ENCODE measurements at places on chromosomes 7 and 10.

GRCh38 chr7:77284616-77285015 is 85.0 kb upstream of the FGL2 start:
- no peak for DNase-seq

DNA sequence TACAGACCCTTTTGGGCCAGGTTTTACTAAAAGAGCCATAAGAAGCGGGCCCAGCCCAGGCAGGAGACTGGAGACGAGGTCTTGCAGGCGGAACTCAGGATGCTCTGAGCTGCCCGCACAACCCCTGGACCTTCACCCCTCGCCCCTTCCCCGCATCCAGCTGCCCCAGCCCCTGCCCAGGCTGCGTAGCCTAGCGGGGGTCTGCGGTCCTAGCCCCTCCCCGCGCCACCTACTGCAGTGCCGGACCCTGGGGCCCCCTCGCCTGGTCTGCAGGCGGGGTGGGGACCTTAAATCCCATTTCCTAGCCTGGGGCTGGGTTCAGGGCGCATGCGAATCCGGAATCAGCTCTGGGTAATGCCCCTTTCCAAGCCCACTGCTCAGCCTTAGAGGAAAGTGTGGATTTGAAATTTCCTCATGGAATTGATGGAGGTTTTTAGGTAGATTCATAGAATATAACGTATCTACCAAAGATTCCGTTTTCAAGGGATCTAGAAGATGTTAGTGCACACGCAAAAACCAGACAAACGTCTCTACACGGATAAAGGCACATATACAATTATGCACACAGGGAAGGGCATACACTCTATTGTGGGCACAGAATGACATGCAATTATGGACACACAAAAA is 546 bp upstream of the HOXA3 start:
- no peak for DNase-seq

GRCh38 chr10:70809011-70809611 is 6.6 kb upstream of the SGPL1 start:
- DNase-seq: no peak

- DNase-seq: no peak
These were observed 32.5 kb upstream of the DOCK1 start for GRCh38 chr10:126872768-126873167.

- DNase-seq: no peak
These were observed 399.7 kb upstream of the ETV1 start for GRCh38 chr7:14389181-14389591.

- no peak for DNase-seq
These were observed 300 bp downstream of the ARHGAP21 start for GRCh38 chr10:24723386-24723787.

DNA sequence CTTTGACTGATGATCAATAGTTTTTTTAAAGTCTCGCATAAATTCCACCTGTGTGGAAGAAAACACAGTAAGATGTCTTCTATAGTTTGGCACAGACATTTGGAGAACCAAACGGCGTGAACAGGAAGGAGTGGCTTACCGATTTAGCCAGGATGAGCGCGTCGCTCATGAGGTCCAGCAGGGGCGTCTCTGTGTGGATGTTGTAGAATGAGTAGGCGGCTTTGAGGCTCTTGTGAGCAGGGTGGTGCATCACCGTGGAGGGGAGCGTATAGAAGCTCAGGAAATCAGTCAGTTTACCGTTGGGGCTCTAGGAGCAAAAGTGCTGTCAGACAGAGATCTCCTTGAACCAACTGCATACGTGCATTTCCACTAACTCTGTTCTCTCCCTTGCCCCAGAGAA is 15.5 kb downstream of the RPP38 start:
- DNase-seq: no peak

GRCh38 chr7:73737491-73738219 is 947 bp downstream of the ABHD11 start:
- DNase-seq: no peak

DNA sequence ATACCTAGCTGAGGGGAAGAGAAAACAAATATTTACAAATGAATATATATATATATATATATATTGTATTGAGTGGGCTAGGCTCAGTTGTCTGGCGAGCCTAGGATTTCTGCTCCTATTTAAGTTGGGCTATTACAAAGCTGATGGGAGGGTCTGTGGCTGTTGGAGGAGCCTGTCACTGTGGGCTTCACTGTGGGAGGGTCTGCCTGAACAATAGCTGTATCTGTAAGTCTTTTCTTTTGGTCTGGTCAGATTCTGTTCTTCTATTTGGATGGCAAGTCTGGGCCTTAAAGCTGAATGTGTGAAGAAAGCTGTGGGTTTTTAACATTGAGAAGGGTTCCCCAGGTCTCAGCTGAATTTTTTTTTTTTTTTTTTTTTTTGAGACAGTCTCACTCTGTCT is 220.6 kb upstream of the LYZL1 start:
- DNase-seq: no peak

- no peak for DNase-seq
These were observed 25.3 kb downstream of the CCDC7 start for GRCh38 chr10:32471232-32471631.

- peak; percentile 16 for DNase-seq
These were observed 239.6 kb downstream of the PHF14 start for GRCh38 chr7:11213266-11213665.

- no peak for DNase-seq
These were observed 17.4 kb upstream of the KIF5B start for GRCh38 chr10:32073659-32074058.

- no peak for DNase-seq
These were observed 76.3 kb downstream of the COL13A1 start for GRCh38 chr10:69878038-69878437.

- DNase-seq: no peak
These were observed 262.3 kb upstream of the KLF14 start for GRCh38 chr7:130996205-130996832.

- DNase-seq: no peak
These were observed 25.5 kb upstream of the HABP2 start for GRCh38 chr10:113527211-113527906.

GRCh38 chr10:118586911-118587310 is 8.5 kb downstream of the PRLHR start:
- no peak for DNase-seq

DNA sequence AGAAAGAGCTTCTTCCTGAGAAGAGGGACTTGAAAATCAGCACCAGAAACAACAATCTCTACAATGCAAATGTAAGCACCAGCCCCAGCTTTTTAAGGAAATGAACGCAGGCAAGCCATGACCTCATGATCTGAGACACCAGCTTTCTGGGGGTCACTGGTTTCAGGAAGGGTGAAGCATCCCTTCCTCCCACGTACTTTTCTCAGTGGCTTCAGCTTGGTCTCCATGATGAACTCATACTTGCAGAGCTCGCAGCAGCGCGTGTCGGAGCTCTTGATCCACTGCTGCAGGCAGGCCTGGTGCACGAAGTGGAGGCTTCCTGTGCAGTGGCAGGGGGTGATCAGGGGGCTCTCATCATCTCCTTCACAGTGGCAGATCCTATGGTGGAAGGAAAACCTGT is 87.0 kb downstream of the ALOX5 start:
- no peak for DNase-seq

DNA sequence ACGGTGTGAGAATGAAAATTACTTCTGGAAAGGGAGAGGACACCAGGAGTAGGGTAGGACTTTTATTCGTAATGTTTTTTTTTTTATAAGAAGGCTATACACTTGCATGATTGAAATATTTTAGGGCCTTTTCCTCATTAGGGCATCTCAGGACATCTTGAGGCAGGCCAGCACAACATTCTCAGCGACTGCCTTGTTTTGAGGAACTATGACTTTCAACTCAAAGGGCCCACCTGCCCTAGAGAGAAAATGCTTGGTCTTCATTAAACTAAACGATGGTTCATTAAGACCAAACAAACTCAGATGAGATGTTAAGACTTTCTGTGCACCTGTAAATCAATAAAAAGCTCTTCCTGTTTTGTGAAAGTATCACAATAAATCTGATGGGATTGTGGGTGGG is 11.3 kb downstream of the NOD1 start:
- DNase-seq: no peak

DNA sequence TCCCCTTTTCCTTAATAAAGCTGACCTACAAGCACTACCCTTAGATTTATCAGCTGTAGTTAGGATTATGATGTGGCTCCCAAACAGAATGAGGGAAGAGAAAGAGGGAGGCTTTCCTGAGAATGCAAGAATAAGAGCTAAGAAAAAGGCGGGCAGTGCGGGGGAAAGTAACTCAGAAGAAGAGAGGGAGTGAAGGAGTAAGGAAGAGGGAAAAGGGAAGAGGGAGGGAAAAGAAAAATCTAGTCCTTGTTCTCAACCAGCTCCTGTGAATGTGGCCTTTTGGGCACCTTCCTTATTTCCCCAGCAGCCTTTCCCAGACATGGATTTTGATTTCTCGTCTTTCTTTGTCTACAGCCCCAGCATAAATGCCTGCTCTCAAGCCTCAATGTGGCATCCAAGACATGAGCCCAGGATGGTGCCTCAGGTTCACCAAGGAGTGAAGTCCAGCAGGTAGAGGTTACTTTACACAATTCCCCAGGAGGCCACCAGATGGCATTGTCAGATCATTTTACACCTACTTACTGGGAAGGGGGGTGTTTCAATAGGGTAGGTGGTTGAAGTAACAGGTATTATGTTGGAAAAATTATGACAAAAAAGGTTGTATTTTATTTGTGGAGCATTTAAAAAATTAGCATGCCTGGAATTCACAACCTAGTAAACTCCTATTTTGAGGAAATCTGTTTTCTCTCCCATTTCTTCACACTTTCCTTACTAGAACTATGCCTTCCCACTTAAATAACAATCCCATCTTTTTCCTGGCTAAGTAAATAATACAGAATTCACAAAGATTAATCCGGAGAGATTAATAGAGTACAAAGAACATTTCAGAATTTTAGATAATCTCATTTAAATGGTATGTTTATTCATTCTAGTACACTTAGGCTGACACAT is 106.5 kb downstream of the HTR7 start:
- peak; percentile 58 for DNase-seq

- no peak for DNase-seq
These were observed 25.1 kb downstream of the TSPAN12 start for GRCh38 chr7:120832803-120833202.

DNA sequence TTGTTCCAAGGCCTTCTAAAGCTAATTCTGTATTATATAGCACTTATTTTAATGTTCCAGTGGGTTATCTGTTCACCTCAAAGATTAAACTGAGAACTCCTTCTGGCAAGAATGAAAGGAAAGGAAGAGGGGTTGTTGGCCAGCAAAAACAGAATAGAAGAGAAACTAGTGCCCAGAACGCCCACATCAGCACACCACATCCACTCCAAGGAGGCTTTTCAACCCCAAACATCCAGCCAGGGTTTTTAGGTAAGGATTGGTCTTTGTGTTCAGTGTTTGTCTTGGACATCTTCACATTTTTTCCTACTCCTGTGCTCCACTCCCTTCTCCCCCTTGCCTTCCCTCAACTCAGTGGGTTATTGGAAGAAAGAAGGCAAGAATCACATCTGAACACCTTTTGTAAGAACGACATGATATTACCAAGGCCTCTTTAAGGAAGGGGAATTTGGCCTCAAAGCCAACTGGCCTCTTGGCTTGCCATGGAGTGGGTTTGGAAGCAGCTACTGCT is 55.8 kb downstream of the BICC1 start:
- DNase-seq: no peak

GRCh38 chr10:62899311-62899710 is 83.1 kb upstream of the EGR2 start:
- no peak for DNase-seq

- DNase-seq: no peak
These were observed 124.2 kb upstream of the SEM1 start for GRCh38 chr7:96833676-96834453.

DNA sequence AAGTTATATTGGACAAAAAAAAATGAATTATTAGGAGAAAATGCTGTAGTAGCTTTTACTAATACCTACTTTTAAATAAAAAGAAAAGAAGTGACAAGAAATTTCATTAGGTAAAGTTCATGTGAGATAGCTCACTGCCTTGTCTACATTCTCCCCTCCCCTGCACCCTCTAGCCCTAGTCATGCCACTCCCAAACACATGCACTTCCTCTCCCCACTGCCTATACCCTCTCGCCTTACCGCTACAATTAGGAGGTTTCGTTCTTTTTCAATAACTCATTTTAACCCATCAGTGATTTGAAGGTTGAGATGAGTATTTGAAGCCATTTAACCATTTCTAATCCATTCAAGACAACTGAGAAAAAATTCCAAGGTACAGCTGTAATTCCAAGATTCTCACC is 75.3 kb downstream of the HIBADH start:
- DNase-seq: no peak

- DNase-seq: peak; percentile 18
These were observed 11.7 kb downstream of the MAT1A start for GRCh38 chr10:80277567-80278250.

GRCh38 chr10:132684164-132684891 is 101.6 kb downstream of the NKX6-2 start:
- no peak for DNase-seq

Data from hepatocyte (in vitro differentiated cells).